ENCODE measurements at places on chromosomes 7 and 10.

DNA sequence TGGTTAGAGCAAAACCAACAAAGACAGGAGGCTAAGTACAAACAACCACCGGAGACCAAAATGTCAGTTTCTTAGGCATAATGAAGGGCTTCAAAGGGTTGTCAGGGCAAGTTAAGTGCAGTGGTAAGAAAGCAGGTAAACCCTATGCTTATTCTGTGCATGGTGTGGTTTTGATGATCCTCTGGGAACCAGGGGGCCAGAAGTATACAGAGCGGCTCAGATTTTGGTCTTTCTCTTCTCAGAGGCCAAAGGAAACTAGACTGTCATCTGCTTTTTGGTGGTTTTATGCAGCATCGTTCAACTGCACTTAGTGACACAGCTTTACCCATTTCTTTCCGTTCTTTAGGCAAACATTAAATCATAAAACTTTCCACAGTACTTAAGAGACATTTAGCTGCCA lies 332.7 kb upstream of the CELF2 start:
- no peak for DNase-seq

DNA sequence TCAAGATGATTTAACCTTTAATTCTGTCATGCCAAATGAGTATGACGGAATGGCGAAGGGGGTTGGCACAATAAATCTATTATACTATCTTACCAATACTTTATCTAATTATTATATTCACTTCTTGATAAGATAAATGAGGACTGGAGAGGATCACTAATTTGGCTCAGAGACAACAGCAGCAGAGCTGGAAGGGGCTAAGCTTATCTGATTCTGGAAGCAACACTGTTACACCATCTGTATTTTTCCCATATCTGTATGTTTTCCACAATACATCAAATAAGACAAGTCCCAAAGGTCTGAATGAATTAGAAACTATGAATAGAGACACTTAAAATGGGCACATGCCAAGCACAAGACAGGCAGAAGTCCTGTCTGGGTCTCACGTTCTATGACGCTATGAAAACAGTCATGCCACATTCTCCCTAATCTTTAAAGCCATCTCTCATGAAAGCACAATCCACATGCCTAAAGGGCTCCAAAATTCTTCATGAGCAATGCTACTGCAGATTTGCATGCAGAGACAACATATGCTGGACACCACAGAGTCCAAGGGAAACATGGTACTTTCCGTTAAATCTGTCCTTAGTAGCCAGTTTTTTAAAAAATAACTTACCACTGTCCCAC lies 88.3 kb downstream of the SLC25A13 start:
- no peak for DNase-seq

DNA sequence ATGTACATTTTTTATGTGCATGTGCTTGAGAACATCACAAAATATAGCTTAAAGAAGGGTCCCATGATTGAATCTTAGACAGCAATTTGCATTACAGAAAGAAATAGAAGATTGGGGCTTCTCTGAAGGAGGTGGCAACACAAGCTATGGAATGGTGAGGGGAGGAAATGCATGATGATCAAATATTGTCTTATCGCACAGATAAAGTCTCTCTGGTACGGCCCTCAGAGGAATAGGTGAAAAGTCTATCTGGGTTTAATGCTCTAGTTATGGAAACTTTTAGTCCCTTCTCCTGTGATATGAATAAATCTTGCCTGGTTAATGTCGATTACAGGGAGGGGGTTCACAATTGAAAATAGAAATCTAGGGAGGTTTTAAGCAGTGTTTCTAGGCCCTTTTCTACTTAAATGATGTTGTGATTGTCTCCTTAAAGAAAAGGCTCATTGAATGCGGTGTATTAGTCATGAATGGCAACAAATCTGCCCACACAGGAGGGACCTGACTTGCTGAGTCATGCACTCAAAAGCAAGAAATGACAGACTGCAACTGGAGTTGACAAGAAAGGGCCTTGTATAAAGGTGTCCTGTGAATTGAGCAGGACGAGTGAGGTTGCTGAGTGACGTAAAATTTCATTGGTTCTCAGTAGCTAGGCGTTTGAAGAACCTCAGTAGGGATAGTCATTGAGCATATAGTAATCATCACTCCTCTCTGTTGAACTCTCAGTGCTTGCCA lies 133.4 kb upstream of the CSTF2T start:
- no peak for DNase-seq

- DNase-seq, result no peak
Observed at GRCh38 chr7:36749282-36749960, 25.1 kb upstream of the AOAH start.

- no peak for DNase-seq
Observed at GRCh38 chr10:36362257-36362656, 720.2 kb upstream of the FZD8 start.

DNA sequence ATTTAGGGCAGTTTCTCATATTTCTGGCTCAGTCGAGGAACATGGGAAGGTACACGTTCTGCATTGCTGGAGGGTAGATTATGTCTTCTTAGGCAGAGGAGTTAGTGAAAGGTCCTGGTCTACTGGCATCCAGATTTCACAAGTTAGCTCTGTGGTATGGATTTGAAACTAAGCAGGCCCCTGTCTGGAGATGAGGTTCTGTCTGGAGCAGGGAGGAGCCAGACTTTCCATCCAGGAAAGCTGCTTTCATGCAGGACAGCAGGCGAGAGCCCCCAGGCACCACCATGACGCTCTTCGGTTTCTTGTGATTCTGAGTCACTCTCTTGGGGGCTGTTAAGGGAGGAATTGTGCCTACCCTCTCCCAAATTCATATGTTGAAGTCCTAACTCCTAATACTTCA lies 184.3 kb downstream of the KIAA1217 start:
- DNase-seq, result no peak

- DNase-seq, result no peak
Observed at GRCh38 chr10:16570731-16571130, 49.1 kb upstream of the C1QL3 start.

DNA sequence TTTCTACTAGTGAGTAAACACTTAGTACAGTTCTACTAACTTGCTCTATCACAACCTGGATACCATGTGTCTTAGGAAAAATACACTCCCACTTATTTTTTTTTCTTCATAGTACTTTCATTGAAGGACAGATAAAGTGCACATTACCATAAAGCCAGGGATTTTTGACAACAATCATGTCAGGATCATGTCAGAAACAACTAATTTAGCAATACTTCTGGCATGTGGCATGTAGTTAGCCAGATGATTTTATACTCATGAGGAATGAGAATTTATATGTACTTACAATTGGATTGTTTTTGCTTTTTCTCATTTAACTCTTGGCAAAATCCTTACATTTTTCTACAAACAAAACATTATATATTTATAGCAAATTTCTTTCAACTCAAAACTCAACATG lies 630.7 kb upstream of the GRM3 start:
- DNase-seq, result no peak

DNA sequence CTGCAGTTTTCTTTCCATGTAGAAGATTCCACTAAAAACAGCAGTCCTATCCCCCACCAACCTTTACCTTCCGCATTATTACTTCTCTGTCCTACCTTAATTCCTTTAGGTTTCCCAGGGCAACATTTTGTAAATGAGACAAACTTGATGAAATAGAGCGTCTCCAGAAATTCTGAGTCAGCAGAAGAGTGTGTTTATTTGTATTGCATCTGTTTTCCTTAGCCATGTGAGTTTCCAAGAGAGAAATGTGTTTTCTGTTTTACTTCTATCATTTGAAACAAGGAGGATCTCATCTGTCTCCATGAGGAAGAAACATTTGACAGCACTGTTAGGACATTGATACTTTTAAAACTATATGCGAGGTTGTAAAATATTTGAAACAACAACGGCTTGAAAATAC lies 244.2 kb upstream of the PLXDC2 start:
- no peak for DNase-seq

- DNase-seq, result no peak
Observed at GRCh38 chr7:111866787-111867186, 304.5 kb upstream of the IMMP2L start.

DNA sequence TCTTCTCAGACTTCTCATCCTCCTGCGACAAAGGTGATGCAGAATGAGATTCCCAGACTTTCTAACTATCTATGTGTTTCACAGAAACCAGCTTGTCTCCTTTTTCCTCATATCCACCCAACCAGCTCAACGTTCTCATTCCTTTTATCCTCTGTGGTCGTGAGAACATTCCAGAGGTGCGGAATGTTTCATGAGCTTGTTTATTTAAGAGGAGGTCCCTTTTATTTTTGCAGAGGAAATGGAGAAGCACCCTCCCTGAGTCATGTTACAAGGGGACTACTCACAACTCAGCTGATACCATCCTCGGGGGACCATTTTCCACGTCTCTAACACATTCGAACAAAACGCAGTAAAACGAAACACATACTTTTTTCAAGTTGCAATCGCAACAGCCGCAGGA lies 93.2 kb downstream of the ZRANB1 start:
- DNase-seq, result no peak

DNA sequence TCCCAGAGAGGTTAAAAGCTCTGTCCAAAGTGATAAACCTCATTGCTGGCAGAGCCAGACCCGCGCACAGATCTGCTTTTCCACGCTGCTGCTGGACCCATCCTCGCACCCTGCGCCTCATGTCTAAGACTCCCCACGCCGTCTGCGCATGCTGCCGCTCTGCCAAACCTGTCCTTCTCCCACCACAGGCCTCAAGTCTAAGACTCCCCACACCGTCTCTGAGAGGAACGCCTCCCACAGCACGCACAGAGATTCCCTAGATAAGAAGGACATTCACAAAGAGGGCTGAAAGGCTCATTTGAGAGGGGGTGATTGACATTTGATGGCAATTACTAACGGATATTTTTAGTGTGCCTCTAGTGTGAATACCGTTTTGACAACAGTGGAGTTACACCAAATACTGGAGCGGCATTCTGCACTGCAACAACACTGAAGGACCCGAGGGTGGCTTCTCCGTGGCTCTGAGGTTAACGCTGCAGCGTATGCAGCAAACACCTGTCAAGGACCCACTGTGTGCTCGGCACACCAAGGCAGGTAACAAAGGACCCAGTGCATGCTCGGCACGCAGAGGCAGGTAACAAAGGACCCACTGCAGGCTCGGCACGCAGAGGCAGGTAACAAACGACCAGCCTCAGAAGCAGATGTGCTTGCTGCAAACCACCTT lies 231.4 kb downstream of the DNAJB6 start:
- peak; percentile 2 for DNase-seq

GRCh38 chr7:136492366-136492765 lies 376.1 kb upstream of the CHRM2 start:
- DNase-seq, result no peak

DNA sequence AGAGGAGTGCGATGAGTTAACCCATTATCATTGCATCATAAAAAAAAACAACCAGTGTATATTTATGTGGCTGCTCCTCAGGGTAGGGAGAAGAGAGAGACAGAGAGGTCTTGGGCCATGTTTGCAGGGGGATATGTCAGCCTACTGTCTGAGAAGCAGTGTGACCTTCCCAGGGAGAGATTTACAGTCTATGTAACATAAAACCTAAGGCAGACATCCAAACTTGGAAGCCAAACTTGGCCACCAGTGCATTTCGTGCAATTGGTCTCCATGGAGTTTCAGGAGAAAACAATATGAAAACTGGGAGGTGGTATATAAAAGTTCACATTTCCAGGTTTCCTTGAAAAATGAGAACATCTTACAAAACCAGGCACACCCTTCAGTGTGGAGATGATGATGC lies 85.9 kb upstream of the CXCL12 start:
- DNase-seq, result no peak

DNA sequence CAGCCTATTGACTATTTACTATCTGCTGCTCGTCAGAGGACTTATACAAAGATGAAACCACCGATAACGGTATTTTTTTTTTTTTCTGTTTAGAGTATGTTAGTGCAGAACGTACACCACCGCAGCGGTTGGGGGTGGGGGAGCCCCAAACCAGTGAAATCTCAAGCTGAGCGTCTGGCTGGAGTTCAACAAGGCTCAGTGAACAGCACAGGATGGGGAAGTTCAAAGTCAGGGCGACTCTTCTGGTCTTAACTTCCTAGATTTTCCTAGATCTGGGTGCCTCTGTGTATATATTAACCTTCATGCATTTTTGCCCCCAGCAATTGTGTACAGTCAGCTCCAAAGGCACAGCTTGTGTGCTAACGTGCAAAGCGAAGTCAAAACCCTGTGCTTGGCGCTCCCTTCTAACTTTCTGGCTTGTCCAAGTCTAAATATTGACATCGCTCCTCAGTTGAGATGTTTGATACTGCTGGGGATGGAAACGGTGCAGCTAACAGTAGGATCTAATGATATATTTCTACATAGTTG lies 1.1 kb downstream of the RHOBTB1 start:
- DNase-seq, result peak; percentile 54

GRCh38 chr7:516606-517456 lies 2.8 kb downstream of the PDGFA start:
- DNase-seq, result no peak

GRCh38 chr7:2175514-2175913 lies 57.2 kb downstream of the MAD1L1 start:
- DNase-seq, result no peak

DNA sequence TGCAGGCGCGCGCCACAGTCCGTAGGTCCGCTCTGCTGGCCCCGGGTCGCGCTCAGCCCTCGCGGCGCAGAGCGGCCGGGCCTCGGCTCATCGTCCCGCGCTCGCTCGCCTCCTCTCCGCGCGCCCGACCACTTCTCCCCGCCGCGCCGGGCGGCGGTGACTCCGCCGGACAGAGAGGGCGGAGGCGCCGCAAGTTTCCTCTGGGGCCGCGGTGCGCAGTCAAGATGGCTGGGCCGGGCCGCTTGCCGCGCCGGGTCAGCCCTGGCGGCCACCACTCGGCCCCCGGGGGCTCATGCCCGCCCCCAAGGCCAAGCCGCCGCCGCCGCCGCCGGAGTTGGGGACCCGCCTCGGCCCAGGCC lies 441 bp downstream of the FZD8 start:
- DNase-seq, result no peak

DNA sequence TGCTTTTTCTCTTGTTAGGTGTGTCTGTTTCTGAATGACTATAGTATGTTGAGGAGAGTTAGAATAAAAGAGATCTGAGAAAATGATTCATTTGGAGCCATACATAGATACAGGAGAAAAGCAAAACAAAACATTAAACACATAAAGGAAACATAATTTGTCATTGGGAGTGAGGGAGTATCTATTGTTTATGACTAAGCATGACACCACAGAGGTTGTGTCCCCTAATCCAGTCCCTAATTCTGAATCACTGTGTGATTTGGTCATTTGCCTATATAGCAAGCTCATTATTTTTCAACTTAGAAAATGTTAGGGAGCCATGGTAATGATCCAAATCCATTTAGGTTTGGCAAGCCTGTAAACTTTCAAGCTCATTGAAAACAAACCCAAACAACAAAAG lies 132.3 kb upstream of the BMPER start:
- DNase-seq, result no peak

- DNase-seq, result no peak
Observed at GRCh38 chr10:12945690-12946359, 55.7 kb downstream of the CCDC3 start.

GRCh38 chr10:43201545-43202131 lies 63.4 kb downstream of the CSGALNACT2 start:
- DNase-seq, result no peak

DNA sequence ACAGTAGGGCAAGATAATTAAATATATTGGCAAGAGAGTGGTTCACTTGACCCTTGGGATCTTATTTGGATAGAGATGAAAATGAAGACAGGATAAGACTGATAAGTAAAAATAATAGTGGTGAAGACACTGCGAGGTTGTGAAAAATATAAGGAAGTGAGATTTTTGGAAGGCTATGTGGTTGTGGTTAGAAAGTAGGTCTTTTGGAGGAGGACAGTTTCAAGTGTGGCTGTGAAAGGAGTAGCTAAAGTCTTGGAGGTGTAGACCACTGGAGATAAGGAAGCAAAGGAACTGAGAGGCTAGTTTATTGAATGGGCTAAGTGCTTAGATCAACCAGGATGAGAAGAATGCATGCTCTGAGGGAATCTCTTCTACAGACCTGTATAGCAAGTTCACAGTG lies 11.2 kb downstream of the MIOS start:
- no peak for DNase-seq
